ENCODE measurements at places on chromosomes 1 and 21.

DNA sequence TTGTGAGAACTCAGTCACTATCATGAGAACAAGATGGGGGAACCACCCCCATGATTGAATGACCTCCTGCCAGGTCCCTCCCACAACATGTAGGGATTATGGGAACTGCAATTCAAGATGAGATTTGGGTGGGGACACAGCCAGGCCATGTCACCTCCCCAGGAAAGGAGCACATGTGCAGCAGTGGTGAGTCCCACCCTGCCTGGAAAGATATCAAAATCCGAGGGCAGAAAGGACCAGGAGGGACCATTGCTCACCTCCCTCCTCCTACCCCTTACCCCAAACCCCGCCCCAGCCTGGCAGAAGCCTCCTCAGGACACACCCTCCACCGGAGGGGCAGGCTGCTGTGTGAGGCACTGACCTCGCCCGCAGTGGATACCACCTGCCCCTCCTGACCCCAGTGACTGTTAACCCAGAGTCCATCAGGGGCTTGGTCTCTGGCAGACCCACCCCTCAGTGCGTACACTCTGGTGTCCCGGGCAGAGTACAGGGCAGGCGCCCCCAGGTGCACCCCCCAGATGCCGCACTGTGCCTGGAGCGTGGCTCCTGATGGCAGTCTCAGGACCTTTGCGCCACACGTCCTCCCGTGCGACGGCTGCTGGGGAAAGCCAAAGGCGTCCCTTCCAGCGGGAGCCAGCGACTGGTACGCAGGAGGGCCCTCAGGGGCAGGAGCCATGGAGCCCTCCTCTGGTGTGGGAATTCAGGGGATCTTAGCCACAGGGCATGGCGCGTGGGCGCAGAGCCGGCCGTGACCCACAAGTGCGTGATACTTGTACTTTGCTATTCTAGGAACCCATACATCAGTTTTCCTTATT lies 20.9 kb downstream of the PDXK start:
- DNase-seq = no peak

DNA sequence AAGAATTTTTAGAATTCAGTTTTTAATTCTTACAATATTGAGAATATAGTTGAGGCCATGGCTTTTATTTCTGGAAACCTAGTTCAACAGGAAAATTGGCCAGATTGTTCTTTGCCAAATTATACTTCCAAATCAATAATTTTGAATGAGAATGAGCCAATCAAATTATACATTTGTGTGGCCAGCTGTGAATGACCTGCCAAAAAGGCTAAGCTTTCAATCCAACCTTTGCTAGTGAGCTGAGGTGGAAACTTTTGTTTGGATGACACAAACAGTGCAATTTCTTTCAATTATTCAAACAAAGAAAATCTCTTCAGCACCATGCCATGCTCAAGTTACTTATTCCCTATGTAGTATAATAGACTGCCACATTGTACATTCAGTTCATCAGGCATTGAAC lies 167.8 kb downstream of the PATJ start:
- DNase-seq = no peak
- peaks cover 3% of the 10 kb centered on the region for H3K36me3 ChIP-seq
- H3K27me3 ChIP-seq = no peaks in the 10 kb centered on the region
- H3K4me1 ChIP-seq = no peaks in the 10 kb centered on the region
- H3K4me3 ChIP-seq = no peak overlapping the region

GRCh38 chr21:44836666-44837471 lies 19.0 kb upstream of the SUMO3 start:
- no peak for DNase-seq
- no peaks in the 10 kb centered on the region for H3K36me3 ChIP-seq
- no peaks in the 10 kb centered on the region for H3K4me1 ChIP-seq
- H3K27ac ChIP-seq = no peak overlapping the region
- no peaks in the 10 kb centered on the region for H3K27me3 ChIP-seq

DNA sequence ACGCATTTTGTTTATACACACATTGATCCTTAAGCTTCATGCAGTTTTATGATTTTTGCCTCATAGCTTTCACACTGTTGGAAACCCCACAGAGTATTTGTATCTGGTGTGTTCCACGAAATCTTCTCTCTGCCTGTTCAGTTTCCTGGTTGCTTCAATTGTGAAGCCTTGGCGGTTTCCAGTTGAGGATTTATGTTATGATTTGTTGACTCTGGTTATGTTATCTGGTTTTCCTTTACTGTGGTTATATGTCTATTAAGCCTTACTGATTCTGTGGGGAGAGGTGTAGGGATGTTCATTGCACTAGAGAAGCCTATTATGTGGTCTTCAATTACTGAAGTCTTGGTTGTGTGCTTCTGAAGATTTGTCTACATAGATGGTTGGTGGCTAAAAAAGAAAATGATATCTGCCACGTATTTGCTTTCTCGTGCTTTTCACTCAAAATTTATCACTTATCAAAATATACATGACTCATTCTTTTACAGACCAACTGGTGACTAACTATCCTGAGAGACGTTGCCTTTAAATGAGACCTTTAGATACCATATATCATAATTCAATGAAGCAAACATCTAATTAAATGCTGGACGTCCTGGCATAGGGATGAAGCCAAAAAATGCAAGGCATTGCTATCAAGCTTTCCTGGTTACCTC lies 488.0 kb upstream of the B3GALT2 start:
- H3K4me1 ChIP-seq = no peaks in the 10 kb centered on the region
- H3K4me3 ChIP-seq = no peak overlapping the region
- no peaks in the 10 kb centered on the region for H3K36me3 ChIP-seq
- H3K27ac ChIP-seq = no peak overlapping the region
- H3K27me3 ChIP-seq = no peaks in the 10 kb centered on the region
- no peak for DNase-seq

GRCh38 chr1:77584884-77585283 lies 97.6 kb downstream of the ZZZ3 start:
- no peaks in the 10 kb centered on the region for H3K36me3 ChIP-seq
- DNase-seq = no peak
- no peak overlapping the region for H3K4me3 ChIP-seq
- no peaks in the 10 kb centered on the region for H3K4me1 ChIP-seq
- no peaks in the 10 kb centered on the region for H3K27me3 ChIP-seq

DNA sequence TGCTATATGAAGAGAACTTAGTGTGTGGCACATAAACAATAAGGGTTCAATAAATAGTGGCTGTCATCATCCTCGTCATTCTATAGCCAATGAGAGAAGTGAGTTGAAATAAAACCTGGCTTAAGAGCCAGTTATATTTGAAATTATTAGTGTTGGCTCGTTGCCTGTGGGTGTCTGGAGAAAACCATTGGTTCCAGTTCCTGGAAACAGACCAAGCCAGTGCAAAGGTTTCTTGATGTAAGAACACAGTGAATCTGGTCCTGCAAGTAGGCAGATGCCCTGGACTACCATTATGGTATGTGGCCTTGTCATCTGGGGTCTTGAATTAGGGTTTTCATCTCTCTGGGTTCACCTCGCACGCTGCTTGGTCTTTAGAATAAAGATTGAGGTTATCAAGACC lies 43.3 kb downstream of the URB2 start:
- H3K27ac ChIP-seq = no peak overlapping the region
- peaks cover 2% of the 10 kb centered on the region for H3K4me1 ChIP-seq
- H3K27me3 ChIP-seq = no peaks in the 10 kb centered on the region
- H3K36me3 ChIP-seq = no peaks in the 10 kb centered on the region

DNA sequence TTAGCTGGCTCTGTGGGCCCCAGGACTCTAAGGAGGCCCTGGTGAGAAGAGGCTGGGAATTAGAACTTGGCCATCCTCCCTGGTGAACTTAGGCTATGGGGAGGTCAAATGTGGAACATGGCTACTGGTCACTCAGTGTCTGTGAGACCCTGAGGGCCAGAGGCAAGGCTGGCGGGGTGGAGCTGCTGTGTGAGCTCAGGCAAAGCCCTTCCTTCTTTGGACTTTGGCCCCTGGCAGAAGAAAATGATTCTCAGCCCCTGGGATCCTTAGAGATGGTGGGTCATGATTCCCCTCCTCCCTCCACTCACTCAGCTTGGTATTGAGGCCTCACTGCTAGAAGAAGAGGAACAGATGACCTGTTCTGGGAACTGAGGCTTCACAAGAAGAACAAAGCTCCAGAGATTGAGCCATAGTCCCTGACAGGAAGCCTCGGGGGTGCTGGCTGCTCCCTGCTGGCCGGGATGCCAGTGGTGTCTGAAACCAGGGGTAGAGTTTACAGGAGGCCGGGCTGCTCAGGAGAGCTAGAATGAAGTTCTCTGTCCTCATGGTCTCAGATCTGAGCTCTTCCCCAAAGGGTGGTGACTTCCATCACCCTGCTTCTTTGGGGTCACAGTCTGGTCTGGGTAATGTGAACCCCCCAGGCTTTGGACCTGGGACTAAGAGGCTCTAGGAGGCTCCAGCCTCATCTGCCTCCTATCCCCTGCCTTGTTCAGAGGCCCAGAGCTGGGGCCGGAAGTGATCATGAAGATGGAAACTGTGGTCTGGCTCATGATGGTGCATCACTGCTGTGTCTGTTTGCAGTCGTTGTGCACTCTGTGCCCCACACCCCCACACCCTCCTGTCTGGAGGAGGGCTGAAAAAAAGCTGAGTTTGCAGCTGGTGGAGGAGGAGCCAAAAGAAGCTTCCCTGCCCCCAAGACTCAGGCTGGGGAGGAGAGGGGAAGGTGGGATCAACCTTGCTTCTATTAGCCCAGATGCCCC lies 905 bp downstream of the BTBD19 start:
- peak overlapping the region; percentile 96 for H3K27ac ChIP-seq
- DNase-seq = peak; percentile 84
- no peak overlapping the region for H3K4me3 ChIP-seq
- H3K4me1 ChIP-seq = peaks cover 4% of the 10 kb centered on the region
- H3K27me3 ChIP-seq = no peaks in the 10 kb centered on the region

- no peaks in the 10 kb centered on the region for H3K4me1 ChIP-seq
- no peak for DNase-seq
- H3K27ac ChIP-seq = no peak overlapping the region
- H3K4me3 ChIP-seq = no peak overlapping the region
- no peaks in the 10 kb centered on the region for H3K36me3 ChIP-seq
Observed at GRCh38 chr1:196160066-196160795, 448.0 kb downstream of the KCNT2 start.

- H3K4me1 ChIP-seq = no peaks in the 10 kb centered on the region
Observed at GRCh38 chr1:233240371-233240770, 55.2 kb downstream of the PCNX2 start.
